Activated T-helper 17 cell treated with anti-CD3 and anti-CD28 coated beads, Interleukin-2, amount 50 U/mL, for 72 hours (primary cell): ENCODE measurements at places on chromosomes 1 and 21.

DNA sequence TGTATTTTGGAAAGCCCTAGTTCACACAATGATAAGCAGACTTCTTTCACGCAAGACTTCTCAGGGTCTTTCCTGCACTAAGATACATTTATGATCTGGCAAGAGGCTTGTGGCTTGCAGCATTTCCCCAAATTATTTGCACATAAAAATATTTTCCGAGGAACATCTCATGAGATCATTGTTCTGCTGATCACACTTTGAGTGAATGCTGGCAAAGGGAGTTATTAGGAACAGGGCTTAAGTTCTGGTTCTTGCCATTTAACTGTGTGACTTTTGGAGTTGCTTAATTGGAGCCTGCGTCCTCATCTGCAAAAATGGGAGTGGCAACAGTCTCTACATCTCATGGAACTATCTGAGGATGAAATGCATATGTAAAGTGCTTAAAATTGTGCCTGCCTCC is 50.2 kb downstream of the GADD45A start:
- ATAC-seq = no peak

DNA sequence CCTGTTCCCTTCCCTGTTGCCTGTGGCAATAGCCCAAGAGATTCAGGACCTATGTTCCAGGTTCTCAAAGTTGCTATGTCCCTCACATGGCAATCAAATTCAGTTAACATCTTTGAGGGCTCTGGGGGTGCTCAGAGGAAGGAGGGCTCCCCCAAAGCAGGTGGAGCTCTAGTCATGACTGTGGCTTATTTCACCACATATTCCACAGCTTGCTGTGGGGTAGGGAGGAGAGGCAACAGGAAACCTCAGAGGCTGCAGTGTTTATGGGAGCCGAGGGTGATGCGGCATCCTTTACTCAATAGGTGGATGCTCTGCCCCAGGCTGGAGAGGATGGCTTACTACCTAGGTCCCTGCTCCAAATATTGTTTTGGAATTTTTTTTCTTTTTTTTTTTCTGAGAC is 1.2 kb upstream of the MKNK1 start:
- no peak for ATAC-seq

DNA sequence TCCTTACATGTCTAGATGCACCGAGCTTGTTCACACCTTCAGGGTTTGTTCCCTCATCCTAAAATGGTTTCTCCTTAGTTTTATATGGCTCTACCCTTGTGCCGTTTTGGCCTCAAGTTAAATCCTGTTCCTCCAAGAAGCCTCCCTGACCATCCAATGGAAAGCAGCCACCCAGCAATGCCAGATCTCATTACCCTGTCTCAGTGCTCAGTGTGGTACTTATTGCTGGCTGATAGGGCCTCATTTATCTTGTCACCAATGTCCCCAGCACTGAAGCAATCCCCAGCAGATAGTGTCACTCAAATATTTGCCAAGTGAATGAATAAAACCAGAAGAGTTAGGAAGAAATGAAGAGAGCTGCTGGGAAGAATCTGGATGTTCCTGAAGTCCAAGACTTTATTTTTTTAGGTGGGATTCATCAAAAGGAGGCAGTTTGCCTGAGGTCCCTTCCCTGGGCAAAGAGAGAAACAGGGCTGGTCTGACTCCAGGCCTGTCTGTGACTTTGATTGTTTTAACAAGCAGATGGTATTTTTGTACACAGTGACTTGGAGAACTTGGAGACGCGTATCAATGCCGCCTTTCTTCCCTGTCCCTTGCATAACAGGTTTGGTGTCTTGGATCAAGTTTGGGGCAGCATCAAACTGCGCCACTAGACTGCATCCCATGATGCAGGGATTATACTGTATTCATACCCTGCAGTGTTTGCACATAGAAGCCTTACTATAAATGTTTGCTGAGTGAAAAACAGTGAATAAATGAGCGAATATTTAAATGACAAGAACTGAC is 221.2 kb downstream of the DISC1 start:
- no peak for ATAC-seq

DNA sequence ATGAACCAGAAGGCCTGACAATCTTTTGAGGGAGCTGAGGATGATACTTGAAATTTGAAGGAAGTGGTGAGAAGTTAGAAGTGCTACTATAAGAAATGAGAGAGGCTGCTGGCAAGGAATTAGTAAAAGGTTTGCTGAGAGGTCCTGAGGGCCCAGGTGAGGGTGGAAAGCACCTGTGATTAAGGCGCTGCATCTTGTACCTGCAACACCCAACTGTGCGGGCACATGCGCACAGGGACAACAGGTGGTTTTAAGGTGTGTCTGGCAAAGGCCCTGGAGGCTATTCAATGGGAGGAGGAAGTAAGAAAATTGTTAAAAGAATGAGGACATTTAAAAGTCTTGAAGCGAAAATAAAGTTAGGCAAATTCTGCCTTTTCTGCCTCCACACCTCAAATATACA is 349.3 kb downstream of the RGS7 start:
- ATAC-seq = no peak

GRCh38 chr1:13832536-13832935 is 132.5 kb downstream of the PRDM2 start:
- no peak for ATAC-seq
